Adipocyte (in vitro differentiated cells): ENCODE measurements at places on chromosomes 13 and 19.

DNA sequence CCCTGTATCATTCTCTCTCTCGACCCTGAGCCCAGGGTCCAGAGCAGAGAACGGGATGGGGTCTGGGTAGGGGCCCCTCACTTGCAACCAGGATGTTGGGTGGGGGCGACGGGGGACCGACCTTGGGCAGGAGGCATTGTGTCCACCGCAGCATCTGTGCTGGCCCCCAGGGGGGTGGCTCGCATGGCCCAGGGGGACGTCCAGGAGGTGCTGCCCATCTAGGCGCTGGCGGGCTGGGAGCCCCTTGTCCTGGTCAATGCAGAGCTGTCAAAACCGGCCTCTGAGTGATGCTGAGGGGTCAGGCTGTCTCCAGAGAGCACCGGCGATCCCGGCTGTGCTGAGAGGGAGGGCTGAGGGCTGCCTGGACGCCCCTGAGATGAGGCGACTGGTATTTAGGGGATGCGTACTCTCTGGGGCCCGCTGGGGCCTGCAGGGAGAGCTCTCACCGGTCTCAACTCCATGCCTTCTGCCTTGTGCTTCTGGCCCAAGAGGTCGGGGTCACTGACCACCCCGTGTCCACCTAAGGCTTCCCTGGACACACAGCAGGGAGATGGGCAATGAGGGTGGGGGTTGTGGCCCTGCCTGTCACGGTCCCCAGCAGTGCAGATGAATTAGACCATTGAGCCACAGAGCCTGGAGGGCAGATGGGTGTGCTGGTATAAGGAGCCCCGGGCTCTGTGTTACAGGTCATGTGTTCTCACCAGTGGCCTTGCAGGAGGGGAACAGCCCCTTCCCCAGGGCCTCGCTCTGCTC, 8.6 kb downstream of the RPS9 start:
- no peak for DNase-seq

DNA sequence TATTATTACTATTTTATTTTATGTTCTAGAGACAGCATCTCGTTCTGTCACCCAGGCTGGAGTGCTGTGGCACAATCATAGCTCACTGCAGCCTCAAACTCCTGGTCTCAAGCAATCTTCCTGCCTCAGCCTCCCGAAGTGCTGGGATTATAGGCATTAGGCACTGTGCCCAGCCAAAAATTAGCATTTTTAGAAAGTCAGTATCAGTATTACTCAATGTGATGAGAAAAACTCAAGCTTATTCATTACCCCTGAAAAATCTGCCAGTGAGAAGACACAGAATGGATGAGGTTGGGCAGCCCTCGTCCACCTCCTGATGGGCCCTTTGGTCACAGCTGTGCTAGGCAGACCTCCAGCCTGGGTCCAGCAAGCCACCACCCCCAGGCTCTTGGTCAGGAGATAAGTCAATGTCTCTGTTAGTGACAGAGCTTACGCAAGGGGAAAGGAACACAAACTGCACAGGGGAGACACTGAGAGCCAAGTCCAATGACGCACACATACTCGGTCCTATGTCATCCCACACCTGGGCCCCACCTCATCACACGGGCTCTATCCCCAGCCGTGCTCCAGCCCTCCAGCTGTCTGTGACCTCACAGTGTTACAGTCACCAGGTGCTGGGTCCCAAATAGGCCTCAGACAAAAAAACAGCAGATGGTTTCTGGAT, 19.8 kb downstream of the PEPD start:
- DNase-seq: no peak

GRCh38 chr19:30799865-30800755, 427.9 kb downstream of the ZNF536 start:
- DNase-seq: peak; percentile 1

DNA sequence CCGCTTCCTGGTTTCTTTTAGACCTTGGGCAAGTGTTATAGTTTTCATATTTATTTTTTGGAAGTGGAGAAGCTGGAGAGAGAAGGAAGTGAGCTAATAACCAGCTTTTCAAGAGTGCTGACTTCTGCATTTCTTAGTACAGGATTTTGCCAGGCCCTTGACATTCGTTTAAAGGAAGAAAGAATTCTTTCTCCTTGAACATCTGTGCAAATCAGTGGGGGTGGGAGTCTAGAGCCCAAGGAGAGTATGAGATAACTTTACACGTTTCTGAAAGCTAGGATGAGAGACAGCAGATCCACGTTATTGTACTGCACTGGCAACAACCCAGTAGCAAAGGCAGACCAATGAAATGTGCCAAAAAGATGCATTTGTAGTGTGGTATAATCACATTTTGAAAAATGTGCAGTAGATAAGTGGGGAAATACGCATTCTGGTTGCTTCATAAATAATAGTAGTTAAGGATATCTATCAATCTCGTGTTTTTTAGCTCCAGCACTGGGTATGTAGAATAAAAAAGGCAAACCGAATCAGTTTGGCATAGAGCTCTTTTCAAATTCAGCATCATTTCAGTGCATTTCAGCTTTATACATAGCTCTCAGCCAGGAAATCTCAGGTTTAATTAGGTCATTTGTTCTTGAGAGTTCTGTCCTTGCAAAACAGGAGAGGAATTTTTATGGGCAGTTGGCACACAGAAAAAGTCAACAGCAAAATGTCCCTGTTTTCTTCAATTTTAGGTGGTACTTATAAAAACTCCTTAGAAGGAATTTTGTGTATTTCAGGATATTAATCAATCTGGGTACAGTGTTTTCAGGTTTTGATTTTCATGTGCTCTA, 4.3 kb downstream of the RNF113B start:
- peak; percentile 58 for DNase-seq

DNA sequence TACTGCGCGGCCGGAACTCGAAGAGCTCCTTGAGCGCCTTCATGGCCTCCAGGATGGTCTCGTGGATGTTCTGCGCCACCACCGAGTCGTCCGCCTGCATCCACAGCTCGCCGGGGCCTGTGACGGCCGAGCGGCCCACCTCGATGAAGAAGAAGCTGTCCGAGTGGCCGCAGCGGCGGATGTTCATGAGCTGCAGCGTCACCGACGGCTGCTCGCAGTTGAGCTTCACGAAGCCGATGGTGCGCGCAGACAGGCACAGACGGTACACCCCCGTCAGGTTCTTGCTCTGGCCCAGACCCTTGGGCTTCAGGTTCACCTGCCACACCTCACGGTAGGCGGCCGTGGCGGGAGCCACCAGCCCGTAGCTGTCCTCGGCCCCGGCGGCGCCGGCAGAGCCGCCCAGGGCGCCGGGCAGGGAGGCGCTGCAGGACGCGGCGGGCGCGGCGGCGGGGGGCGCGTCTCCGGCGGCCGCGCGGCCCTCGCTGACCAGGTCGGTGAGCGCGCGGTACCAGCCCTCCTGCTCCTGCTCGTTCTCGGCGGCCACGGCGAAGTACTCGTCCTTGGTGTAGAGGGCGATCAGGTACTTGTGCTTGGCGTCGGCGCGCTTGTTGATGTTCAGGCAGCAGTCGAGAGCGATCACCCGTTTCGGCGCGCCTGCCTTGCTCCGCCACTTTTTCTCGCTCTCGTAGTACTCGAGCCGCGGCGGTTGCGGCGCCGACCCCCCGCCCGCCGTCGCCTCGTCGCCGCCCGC, 1.1 kb downstream of the IRS2 start:
- DNase-seq: peak; percentile 76

DNA sequence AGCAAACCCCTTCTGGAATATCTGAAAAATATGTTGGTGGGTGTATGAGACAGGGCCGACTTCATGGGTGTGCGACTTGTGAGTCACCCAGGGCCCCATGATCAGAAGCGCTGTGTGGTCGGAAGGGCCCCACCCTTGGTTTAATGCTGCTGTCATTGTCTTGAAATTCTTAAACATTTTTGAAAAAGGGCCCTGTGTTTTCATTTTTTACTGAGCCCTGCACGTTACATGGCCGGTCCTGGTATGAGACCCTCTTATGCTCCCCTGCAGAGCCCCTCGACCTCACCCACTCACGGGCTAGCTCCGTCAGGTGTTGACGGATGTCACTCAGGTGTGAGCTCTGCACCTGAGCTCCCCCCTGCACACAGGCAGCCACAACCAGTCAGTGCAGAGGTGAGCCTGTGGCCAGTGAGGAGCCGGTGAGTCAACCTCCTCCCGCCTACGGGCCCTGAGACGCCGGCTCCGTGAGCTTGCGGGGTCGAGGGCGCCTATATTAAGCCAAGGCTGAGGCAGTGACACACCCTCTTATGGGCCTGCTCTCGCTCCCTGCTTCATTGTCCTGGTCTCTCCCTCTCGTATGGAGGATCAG, 27.7 kb downstream of the GADD45B start:
- peak; percentile 78 for DNase-seq

DNA sequence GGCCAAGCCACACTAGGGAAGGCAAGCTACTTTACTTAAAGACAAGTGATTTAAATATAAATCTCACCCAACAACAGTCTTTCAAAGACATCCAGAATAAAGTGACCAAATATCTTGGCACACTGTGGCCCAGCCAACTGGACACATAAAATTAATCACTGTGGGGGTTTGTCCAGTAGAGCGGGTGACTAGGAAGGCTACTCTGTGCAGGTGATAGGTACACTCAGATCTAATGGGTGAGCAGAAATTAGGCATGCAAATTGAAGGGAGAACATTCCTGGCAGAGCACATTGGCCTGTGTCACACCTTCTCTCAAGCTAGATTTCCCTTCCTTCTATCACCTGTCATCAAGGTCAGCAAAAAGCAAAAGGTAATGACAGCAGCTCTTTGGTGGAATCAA, 23.4 kb upstream of the CYSLTR2 start:
- no peak for DNase-seq
